ENCODE measurements at places on chromosomes 12 and 14. TPM values are rescaled to one million over a fixed set of nuclear protein-coding genes. Genes with fewer than 3 reads are reported as not detected.

Gene ACOT6
- total RNA-seq: 0.43 TPM

Gene GDF3
- total RNA-seq: not detected

Gene MYF5
- total RNA-seq: not detected

Gene CLEC4C
- not detected for total RNA-seq

Gene DAO
- total RNA-seq: not detected

Gene DIO2
- total RNA-seq: not detected

Gene UNC79
- under 0.01 TPM for total RNA-seq

Gene SLC15A5
- not detected for total RNA-seq

Gene ANP32D
- not detected for total RNA-seq

Gene ACVR1B
- total RNA-seq: 13.0 TPM

Gene CIROP
- not detected for total RNA-seq

Gene KCNK13
- not detected for total RNA-seq

Gene NRIP2
- not detected for total RNA-seq

Gene AMDHD1
- not detected for total RNA-seq

Gene TC2N
- total RNA-seq: 50.3 TPM

Gene PTPN21
- 4.7 TPM for total RNA-seq

Gene NYNRIN
- 7.0 TPM for total RNA-seq

Gene PZP
- total RNA-seq: not detected

Gene ACSS3
- 2.9 TPM for total RNA-seq

Gene SLC48A1
- 13.9 TPM for total RNA-seq

Gene SMIM41
- not detected for total RNA-seq

Gene SLC6A12
- not detected for total RNA-seq

Gene HOXC9
- 0.72 TPM for total RNA-seq

Gene OTX2
- total RNA-seq: not detected

Gene MANSC1
- 0.24 TPM for total RNA-seq

Gene IL26
- total RNA-seq: not detected

Gene ACAD10
- total RNA-seq: 8.9 TPM

Gene IL23A
- total RNA-seq: not detected

Gene KCNH3
- total RNA-seq: not detected

Gene BICDL1
- total RNA-seq: 9.0 TPM

Gene RPL10L
- not detected for total RNA-seq

Gene OVCH1
- total RNA-seq: not detected

Gene NABP2
- total RNA-seq: 21.7 TPM
